GM18507 (cell line): ENCODE measurements at places on chromosomes 13 and 19.

DNA sequence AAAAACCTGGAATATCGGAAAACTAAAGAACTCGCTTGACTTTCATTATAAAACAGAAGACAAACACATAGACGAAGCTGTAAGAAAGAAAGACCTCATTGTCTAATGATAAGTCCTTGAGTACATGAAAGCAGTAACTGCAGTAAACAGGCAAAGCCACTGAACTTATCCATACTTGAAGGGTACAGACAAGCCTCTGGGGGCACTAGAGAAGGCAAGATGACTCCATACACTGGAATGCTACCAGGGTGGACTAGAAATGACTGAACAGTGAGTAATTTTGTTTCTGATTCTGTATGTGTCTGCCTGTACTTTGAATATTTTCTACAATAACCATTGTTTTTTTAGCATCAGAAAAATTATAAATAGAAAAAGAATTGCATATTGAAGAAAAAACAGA, 507.9 kb downstream of the UQCRFS1 start:
- no peak for DNase-seq

- no peak for DNase-seq
These were observed 29.4 kb upstream of the PTPRS start for GRCh38 chr19:5369962-5370367.

DNA sequence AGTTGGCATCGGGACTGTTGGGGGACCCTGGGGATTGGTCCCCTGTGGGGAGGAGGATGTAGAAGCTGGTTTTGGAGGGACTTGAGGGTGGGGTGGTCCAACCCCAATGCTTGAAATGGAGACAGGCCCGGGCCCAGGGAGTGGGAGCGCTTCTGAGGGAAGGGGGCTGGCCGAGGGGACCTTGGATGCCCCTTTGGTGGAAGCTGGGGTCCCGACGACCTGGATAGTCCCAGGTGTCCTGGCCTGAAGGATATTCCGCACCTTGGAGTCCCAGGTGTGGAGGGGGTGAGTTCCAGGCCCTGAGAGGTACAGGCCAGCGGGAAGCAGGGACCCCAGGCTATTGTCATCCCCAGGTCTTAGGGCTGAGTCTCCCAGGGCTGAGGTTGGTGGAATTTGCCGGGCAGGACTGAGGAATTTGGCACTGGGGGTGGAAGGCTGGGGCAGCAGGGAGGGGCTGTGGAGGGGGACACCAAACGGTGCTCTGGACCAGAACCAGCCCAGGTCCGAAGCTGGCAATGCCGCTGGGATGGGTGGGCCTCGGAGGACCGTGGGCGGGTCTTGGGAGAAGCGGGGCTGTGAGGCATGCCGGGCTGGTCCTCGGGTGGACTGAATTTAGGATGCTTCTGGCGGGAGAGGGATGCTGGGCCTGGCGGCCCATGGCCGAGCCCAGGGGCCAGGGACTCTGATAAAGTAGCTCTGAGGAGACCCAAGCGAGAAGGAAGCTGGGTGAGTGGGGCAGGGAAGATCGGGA, 1.8 kb downstream of the HDGFL2 start:
- no peak for DNase-seq

DNA sequence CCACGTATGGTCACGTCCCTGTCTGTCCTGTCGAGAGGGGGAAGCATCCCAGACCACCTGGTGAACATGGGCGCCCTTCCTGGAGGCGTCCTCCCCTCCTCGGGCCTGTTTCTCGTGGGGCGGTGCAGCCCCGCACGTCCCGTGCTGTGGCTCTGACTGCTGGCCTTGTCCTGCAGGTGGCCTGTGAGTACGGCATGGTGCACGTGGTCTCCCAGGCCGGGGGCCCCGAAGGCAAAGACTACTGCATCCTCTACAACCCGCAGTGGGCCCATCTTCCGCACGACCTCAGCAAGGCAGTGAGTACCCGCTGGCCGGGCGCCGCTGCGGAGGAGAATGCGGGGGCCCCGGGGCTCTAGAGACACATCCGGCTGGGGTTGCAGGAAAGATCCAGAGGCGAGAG, 5.9 kb downstream of the SPPL2B start:
- DNase-seq: no peak

DNA sequence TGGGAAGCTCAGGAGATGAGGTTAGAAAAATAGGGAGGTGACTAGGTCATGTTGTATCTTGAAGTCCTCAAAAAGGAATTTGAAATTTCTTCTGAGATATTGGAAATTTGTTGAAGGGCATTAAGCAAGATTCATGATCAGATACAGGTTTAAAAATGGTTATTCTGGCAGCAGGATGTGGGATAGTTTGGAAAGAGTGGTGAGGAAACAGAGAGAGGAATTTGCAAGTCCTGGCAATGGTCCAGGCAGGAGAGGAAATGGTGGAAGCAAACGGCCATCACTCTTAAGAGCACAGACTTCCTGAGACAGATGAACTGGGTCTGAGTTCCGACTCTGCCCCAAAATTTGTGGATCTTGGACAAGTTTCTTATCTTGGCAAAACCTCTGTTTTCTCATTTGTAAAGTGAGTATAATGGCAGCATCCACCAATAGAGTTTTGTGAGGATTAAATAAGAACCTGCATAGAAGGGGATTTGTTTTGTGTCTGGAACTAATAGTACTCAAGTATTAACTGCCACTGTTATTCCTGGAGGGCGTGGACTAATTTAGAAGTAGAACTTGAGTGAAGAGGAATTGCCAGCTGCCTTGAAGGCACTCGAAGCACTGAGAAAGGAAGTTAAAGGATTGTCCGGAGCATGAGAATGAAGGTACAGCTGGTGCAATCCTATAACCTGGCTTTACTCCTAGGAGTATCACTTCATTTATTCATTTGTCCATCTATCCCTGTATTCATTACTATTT, 99.6 kb downstream of the CCNA1 start:
- DNase-seq: no peak

GRCh38 chr19:33047422-33047821, 17.3 kb downstream of the RHPN2 start:
- DNase-seq: no peak

GRCh38 chr19:5814123-5814851, 9.4 kb downstream of the NRTN start:
- no peak for DNase-seq
